ENCODE measurements at places on chromosomes 1 and 21.

DNA sequence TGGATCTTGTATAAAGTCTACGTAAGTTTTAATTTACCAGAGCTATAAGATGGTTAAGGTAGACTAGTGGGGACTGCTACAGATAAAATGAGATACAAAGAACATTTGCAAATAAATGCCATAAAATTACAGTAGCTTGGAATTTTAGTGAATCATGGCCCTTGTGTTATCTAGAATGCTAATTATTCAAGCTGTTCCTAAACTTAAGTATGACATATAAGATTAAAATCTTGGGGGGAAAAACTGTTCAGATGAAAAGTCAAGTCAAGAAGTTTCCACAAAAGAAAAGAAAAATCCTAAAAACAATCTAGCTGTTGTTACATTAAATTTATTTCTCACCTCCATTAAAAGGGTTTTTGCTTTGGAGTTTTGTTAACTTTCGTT lies 51.7 kb downstream of the SIM2 start:
- no peaks in the 10 kb centered on the region for H3K4me1 ChIP-seq
- no peak overlapping the region for H3K27ac ChIP-seq
- H3K27me3 ChIP-seq: peaks cover 6% of the 10 kb centered on the region
- H3K4me3 ChIP-seq: no peak overlapping the region

GRCh38 chr1:119374208-119374874 lies 5.8 kb downstream of the HAO2 start:
- no peak overlapping the region for H3K4me3 ChIP-seq
- DNase-seq: no peak
- no peaks in the 10 kb centered on the region for H3K36me3 ChIP-seq

DNA sequence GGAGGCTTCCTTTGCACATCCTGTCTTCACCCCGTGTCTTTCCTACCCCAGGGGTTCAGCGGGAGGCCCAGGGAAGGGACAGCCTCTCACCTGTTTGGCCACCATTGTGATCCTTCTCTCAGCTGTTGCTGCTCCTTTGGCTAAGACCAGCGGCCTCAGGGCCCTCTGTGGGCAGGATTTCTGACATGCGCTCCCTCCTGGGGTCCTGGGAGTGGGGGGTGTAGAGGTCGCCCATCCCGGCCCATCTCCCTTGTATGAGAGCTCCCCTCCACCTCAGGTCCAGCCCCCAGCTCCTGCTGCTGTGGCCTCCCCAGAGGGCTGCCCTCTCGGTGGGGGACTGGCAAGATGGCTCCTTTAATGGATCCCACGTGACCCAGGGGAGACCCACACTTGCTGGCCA lies 120.5 kb downstream of the PRDM2 start:
- no peak overlapping the region for H3K27ac ChIP-seq
- DNase-seq: no peak
- H3K4me1 ChIP-seq: no peaks in the 10 kb centered on the region

DNA sequence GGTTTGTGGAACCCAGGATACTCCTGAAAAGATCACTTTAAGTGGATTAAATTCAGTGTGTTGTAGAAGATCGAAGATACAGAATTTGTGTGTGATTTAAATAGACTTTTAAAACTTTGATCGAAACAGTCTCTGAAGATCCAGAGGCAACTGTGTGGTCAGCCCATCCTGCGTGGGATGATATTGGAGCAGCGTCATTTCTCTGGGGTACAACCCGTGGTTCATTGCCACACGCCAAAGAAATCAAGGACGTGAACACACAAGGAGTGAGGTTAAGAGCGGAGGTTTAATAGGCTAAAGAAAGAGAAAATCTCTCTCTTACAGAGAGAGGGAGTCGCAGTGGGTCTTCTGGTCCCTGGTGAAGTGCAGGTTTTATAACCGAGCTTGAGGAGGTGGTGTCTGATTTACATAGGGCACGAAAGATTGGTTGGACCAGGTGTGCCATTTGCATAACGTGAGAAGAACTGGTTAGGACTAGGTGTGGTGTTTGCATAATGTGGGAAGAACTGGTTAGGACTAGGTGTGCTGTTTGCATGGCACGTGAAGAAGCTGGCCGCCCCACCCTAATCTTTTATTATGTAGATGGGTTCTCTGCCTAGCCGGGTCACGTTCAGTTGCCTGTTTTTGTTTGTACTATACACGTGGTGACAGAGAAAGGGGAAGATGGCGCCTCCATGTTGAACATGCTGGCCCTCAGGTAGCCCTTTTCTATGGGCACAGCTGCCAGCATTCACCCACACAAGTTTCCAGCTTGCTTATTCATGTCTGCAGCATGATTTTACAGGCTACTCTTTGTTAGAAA lies 82.3 kb downstream of the ADSS2 start:
- H3K36me3 ChIP-seq: no peaks in the 10 kb centered on the region
- peaks cover 7% of the 10 kb centered on the region for H3K4me1 ChIP-seq
- no peak overlapping the region for H3K4me3 ChIP-seq
- DNase-seq: no peak
- no peak overlapping the region for H3K27ac ChIP-seq
- H3K27me3 ChIP-seq: no peaks in the 10 kb centered on the region
